ENCODE measurements at places on chromosomes 2 and 18. TPM values are rescaled to one million over a fixed set of nuclear protein-coding genes. Genes with fewer than 3 reads are reported as not detected.

DNA sequence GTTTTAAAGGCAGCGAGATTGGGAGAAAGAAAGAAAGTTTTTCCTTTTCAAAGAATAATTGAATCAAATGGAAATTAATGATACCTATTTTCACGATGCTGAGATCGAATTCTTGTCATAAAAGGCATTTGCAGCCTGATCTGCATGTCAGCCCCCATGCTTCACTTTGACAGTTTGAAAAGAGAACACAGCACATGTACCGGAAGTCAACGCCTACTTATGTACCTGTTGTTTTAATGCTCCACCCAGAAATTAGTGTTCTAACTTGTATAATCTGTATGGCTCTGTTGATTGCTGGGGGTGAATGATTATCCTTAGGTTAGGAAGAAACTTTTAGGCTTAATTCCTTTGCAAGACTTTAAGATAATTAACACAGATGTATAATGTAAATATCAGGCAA, 31.0 kb downstream of the EEF1B2 start:
- DNase-seq, result no peak

Gene MC5R
- not detected for total RNA-seq

GRCh38 chr2:54899576-54900200, 150.6 kb downstream of the RTN4 start:
- DNase-seq, result no peak

Gene SERPINB12
- total RNA-seq, result not detected

Gene NAPG
- 80.3 TPM for total RNA-seq

Gene CLEC4F
- not detected for total RNA-seq

DNA sequence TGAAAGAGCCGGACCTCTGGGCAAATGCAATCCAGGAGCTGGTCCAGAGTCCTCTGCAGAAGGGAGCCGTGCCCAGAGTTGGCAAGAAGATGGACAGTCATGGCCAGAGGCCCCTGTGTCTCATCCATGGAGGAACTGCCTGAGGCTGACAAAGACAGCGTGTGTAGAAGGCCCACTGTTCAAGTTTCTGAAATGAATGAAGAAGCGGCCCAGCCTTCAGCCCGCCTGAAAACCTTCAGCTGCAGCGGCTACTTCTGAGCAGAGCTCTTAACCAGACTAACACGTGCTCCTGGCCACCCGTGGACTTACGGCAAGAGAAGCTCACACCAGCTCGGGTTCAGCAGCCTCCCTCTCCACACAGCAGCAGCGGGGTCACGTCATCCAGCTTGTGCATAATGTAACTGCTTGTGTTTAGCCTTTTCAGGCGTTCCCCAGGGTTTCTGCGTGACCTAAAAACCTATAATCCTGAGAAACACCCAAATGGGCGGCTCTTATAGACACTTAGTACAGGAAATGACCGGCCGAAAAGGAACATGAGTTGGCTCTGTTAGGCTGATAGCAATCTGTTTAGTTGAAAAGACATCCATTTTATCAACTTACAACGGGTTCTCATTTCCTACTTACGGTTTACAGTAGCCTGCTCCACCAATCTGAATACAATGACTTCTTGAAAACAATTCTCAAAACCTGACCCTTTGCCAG, at the start of gene FAM124B:
TSS of gene FAM124B (minus strand) at position 467 of the 702 bp plus-strand sequence. CDS start at position 128, 339 bp downstream.
- peak; percentile 46 for DNase-seq

DNA sequence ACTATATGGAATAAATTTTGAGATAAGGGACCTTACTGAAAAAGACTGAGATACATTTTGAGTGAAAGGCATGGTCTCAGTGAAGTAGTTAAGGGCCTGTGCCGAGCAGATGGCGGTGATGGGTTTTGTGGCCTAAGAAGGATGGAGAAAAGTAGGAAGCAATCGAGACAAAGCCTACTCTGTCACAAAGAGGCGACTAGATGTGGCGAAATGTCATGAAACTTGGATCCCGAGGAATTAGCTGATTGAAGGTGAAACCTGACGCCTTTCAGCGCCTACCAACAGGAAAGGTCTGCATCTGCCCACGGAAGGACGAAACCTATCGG, 558 bp upstream of the CEP192 start:
- no peak for DNase-seq

Data from urinary bladder (tissue), 4 donors.